ENCODE measurements at places on chromosomes 5 and 9. TPM values are rescaled to one million over a fixed set of nuclear protein-coding genes. Genes with fewer than 3 reads are reported as not detected.

Gene UNC13B
- total RNA-seq, result 0.96 TPM

Gene PCDHA6
- total RNA-seq, result not detected

Gene CD74
- 1,110 TPM for total RNA-seq

Gene ZDHHC11B
- 17.7 TPM for total RNA-seq

Gene PTGDS
- 15.4 TPM for total RNA-seq

Gene OLFM1
- total RNA-seq, result not detected

Gene DRD1
- not detected for total RNA-seq

Gene PTGER4
- total RNA-seq, result 343 TPM

- DNase-seq, result no peak
Measured at GRCh38 chr9:37289631-37290030, 132.9 kb upstream of the GRHPR start.

DNA sequence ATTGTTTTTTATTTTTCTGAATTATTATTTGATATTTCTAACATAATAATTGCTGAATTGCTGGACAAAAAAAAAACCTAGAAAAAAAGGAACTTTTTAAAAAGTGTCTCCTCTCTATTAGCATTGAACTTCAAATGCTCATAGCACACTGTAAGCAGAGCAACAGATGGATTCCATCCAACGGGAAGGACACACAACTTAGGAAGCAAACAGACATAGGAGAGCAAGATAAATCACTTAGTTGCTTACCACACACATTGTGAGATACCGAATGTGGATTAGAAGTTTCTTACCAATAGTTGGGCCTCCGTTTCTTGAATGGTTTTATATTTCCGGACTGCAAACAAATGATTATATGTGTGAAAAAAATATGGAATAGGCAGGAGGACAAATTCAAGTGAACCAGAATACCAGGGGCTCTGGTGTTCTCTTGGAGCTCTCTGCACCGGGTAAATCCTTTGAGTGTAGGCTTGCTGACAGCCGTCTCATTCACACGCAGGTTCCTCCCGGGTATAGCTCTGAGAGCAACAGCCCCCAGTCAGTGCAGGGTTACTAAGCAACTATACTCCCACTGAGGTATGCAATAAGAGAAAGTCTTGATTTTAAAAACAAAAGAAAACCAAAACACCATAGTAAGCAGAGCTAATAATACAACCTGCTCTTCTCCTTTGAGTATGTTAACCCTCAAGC is 217.6 kb downstream of the TMEM167A start:
- DNase-seq, result no peak

- no peak for DNase-seq
Measured at GRCh38 chr5:179878222-179879002, 19.8 kb upstream of the MRNIP start.

- DNase-seq, result no peak
Measured at GRCh38 chr5:67374378-67374777, 177.8 kb upstream of the CD180 start.

DNA sequence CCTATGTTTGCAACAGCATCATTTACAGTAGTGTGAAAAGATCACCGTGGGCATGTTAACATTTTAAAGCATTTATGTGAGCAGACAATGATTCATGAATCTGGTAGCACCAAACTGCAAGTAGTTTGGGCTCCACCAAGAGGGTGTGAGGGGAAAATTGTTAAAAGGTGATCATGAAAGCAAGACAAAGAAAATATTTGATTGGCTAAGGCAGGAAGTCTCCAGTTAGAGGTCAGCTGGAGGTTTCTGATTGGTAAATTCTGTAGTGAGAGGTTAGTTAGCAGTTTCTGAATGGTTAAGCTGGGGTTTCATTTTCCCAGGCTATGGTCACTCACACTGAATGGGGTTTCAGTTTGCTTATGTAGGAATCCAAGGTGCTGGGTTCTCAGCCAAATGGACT is 13.5 kb upstream of the DRD1 start:
- DNase-seq, result no peak

DNA sequence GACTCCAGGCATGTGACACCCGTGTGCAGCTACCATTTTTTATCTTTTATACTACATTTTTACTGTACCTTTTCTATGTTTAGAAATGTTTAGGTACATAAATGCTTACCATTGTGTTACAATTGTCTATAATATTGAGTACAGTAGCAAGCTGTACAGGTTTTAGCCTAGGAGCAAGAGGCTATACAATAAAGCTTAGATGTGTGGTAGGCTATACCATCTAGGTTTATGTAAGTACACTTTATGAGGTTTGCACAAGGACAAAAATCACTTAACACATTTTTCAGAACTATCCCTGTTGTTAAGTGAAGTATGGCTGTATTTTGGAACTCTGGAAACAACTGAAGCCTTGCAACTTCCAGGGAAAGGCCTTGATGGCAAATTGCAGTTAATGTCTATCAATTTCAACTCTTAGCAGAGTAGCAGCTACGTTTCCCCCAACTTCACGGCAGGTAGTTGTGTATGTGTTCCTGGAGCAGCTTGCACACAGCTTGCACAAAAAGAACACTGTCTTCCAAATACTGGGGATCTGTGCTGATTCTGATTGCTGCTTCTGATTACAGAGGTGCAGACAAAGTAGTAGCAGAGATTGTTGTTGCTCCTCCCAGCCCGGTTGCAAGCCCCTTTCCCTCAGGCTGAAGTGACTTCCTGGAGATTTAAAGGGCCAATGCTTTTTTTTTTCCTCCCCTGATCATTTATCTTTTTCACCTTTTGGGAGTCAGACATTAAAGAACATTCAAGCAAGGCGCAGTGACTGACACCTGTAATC is 30.0 kb downstream of the SIL1 start:
- DNase-seq, result no peak

DNA sequence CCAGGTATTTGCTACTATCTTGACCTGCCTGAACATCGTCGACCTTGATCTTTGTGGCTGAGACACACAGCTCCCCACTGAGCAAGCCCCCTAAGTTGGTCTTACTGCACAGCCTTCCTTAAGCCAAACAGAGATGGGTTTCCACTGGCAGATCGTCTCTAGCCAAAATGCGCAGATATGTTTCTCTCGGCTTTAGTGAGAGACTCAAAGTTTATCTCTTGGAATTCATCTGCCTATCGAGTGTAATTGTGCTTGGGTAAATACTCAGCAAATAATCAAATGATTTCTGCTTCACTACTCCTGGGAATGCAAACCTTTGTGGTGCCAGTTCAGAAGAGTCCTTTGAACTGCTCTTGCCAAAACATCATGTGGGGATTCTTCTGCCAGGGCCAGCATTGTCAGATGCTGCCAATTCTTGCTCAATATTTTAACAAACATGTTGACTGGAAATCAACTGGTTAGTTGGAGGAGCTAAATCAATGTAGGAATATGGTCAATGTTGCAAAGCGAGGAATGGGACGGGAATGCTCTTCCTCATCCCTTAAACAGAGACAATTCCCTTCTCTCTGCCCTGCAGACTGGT is 141.2 kb upstream of the SLC28A3 start:
- no peak for DNase-seq

DNA sequence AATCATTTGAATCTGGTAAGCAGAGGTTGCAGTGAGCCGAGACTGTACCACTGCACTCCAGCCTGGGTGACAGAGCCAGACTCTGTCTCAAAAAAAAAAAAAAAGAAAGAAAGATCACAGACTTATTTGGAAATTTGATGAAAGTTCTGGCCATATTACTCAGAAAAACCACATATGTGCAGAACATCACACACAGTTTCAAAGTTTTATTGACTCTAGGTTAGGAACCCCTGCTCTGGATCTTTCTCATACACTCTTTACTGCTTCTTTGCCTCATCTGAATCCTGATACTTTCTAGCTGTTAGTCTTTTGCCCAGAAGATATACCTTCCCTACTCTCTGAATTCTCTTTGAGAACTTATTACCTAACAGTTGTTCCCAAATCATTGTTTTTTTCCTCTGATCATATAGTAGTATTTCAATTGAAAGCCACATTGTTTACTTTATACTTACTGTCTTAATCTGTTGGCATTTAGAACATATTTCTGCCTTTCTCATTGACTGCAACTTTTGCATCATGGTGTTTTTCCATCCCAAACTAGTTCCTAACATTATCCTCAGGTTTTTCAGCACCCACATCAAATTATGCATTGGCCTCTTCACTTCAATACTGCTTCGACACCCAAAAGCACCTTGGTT is 68.7 kb downstream of the LNPEP start:
- DNase-seq, result no peak

DNA sequence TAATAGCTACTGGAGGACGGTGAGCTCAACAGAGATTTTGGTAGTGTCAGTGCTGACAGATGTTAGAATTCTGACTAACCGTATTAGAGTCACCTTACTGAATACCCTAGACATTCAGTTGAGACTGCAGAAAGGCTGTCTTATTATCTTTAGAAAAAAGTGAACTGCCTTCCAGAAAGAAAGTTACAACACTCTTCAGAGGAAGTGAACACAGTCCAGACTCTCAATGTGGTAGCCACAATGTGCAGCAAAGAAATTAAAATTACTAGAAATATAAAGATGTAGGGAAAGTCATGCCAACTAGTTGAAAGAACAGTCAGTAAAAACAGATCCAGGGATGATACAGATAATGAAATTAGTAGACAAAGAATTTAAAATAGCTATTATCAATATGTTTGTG is 47.1 kb upstream of the COL15A1 start:
- no peak for DNase-seq

GRCh38 chr5:72210888-72211678 is 103.8 kb downstream of the MAP1B start:
- no peak for DNase-seq

Measured in CD4-positive, CD25-positive, alpha-beta regulatory T cell (primary cell).